Suprapubic skin (tissue), 4 donors: ENCODE measurements at places on chromosomes 3 and 15. TPM values are rescaled to one million over a fixed set of nuclear protein-coding genes. Genes with fewer than 3 reads are reported as not detected.

GPR62 gene
- not detected for total RNA-seq

FSTL1 gene
- total RNA-seq, result 75.3 TPM

CCDC13 gene
- total RNA-seq, result not detected

DNA sequence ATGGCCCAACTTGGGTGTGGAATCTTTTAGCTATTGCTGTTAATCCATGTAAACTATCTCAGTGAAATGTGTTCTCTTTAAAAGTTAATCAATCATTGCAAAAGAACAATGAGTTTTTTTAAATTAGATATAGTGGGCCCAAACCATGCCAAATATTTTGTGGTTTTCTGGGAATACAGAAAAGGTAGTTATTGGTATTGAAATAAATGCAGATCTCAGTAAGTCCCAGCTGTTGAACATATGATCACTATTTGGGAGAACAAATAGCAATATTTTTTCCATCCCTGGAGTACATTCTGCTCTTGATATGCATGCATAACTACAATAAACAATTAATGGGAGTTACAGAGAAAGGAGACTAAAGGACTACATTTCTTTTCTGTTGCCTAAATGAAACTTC is 36.0 kb upstream of the LEKR1 start:
- no peak for DNase-seq

- DNase-seq, result no peak
Observed at GRCh38 chr3:144058713-144059112, 87.1 kb downstream of the DIPK2A start.

DNA sequence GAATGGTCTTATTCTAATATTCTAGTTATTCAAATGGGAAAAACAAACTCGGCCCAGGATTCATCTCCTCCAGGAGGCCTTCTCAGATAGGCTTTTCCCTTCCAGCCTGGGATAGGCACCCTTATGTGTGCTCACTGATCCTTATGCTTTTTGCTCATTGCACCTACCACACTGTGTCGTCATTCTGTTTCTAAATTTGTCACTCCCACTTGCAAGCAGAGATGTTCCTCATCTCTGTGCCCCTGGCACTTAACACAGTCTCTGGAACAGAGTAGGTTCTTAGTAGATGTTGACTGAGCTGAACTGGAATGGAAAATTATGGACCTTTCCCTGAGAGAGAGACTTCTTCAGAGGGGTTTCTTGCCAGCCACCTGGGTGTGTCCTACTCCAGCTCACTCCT is 18.7 kb upstream of the SPG11 start:
- no peak for DNase-seq

DNA sequence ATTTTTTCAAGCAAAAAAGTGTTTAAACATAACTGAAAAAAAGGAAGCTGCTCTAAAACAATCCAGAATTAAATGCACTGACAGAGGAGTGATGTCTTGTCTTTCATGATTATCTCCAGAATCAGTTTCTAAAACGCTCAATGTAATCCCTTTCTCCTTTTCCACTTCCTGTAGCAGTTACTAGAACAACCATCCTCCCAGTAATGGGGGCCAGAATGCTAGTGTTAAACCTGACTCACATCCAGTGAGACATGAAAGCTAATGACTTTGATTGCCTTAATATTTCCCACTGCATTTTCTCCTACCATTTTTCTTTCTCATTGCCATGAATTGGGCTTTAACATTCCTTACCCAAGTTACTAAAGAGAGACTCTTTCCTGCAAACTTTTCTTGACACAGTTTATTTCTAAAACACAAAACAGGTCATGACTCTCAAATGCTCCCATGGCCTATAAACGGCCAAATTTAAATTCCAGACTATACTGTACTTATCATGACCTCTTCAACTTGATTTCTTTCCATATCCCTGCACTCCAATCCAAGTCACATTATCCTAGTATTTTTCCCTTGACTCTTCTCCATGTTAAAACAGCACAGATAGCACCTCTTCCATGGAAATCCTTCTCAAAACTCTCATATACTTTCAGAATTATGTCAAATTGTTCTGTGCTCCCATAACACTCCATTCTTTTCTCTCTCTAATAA is 341.4 kb downstream of the NAALADL2 start:
- no peak for DNase-seq

GRCh38 chr15:77578641-77579372 is 53.9 kb downstream of the LINGO1 start:
- DNase-seq, result no peak

DNA sequence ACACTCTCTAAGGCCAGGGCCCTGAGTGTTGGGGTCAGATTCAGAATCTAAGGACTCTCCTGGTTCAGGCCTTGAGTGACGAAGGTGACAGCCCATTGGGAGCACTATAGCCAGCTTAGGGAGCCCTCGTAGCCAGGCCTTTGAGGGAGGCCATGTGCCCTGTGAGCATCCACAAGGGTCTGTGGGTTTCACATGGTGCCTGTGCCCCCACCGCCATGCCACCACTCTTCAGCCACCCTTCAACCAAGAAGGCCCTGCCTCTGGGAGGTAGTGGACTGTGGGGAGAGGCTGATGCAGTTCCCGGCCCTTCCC is 37.5 kb downstream of the TSPAN3 start:
- DNase-seq, result no peak
